ENCODE measurements at places on chromosomes 6 and 20. TPM values are rescaled to one million over a fixed set of nuclear protein-coding genes. Genes with fewer than 3 reads are reported as not detected.

GRCh38 chr20:49275216-49275615 is 2.6 kb downstream of the ZNFX1 start:
- DNase-seq = no peak
- no peaks in the 10 kb centered on the region for H3K27me3 ChIP-seq

SUPT3H gene
- total RNA-seq = 4.2 TPM

COL9A3 gene
- 0.95 TPM for total RNA-seq

GRCh38 chr6:39387785-39388184 is 65.3 kb upstream of the KCNK16 start:
- H3K4me1 ChIP-seq = no peaks in the 10 kb centered on the region
- H3K27ac ChIP-seq = no peak overlapping the region
- no peaks in the 10 kb centered on the region for H3K36me3 ChIP-seq
- no peak overlapping the region for H3K4me3 ChIP-seq
- no peaks in the 10 kb centered on the region for H3K27me3 ChIP-seq

SYNDIG1 gene
- total RNA-seq = 1.3 TPM

- no peaks in the 10 kb centered on the region for H3K4me1 ChIP-seq
- no peak overlapping the region for H3K4me3 ChIP-seq
- no peaks in the 10 kb centered on the region for H3K36me3 ChIP-seq
- no peaks in the 10 kb centered on the region for H3K27me3 ChIP-seq
- no peak for DNase-seq
- H3K27ac ChIP-seq = no peak overlapping the region
Observed at GRCh38 chr6:35327349-35328027, 14.9 kb upstream of the PPARD start.

WFDC10B gene
- not detected for total RNA-seq
